SHP77 treated with DMSO at 0.1 percent for 48 hours (cell line): ENCODE measurements at places on chromosomes 3 and 15.

- DNase-seq: no peak
Measured at GRCh38 chr3:141491929-141492328, 5.1 kb downstream of the RASA2 start.

DNA sequence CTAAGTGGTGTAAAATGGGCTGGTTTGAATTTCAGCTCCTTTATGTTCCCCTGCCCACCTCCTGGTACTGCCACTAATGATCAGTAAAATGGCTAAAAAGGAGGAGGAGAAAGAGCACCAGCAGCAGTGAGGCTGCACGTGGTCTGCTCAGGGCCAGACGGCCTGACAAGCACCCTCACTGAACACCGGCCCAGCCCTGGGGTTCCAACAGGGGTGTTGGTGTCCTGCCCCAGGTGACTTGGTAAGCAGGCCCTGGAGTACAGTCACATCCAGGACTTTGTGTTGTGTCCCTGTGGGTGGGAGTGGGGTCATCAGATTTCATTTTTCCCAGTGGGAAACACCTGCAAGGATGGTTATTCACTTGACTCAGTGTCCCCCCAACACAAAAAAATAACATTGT lies 5.4 kb downstream of the BAHD1 start:
- DNase-seq: no peak

- DNase-seq: no peak
Measured at GRCh38 chr3:123651449-123652341, 66.8 kb upstream of the HACD2 start.

GRCh38 chr3:61638741-61639140 lies 77.4 kb downstream of the PTPRG start:
- no peak for DNase-seq

DNA sequence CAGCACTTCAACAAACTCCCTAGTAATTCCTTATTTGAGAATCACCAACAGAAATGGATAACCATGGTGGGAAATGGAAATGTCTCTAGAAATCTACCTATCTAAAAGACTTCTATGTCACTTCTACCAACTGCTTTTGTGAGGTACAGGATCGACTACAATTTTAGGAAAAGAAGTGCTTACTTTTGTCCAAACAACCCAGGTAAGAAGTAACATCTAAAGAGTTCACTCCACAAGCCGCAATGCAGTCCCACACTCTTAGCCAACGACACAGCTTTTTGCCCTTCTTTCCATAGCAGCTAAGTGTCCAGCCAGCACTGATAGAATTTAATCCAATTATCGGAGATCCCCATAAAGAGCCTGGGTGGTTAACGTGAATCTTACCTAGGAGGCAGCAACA lies 28.1 kb downstream of the ANXA2 start:
- DNase-seq: no peak

- DNase-seq: no peak
Measured at GRCh38 chr3:38555926-38556325, 59.8 kb downstream of the EXOG start.

- DNase-seq: no peak
Measured at GRCh38 chr15:92770641-92771040, 115.1 kb upstream of the FAM174B start.
